ENCODE measurements at places on chromosomes 13 and 19.

- DNase-seq, result no peak
Measured at GRCh38 chr19:43848821-43849220, 21.7 kb downstream of the ZNF283 start.

DNA sequence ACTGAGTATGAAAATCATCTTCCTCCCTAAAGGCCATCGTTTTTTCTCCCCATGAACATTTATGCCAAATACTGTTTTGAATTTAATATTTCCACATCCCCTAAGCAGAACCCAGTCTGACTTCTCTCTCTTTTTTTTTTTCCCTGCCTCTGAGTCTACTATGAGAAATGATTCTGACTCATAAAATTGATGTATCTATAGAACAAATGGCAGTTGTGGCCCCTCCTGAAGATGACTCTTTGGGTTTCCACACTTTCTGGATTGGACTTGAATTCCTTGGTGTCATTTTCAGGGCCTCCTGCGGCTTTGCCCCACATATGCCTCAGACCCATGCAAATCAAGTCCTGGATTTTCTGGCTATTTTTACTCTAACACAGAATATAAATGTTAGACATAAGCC, 22.7 kb upstream of the NAXD start:
- DNase-seq, result no peak

DNA sequence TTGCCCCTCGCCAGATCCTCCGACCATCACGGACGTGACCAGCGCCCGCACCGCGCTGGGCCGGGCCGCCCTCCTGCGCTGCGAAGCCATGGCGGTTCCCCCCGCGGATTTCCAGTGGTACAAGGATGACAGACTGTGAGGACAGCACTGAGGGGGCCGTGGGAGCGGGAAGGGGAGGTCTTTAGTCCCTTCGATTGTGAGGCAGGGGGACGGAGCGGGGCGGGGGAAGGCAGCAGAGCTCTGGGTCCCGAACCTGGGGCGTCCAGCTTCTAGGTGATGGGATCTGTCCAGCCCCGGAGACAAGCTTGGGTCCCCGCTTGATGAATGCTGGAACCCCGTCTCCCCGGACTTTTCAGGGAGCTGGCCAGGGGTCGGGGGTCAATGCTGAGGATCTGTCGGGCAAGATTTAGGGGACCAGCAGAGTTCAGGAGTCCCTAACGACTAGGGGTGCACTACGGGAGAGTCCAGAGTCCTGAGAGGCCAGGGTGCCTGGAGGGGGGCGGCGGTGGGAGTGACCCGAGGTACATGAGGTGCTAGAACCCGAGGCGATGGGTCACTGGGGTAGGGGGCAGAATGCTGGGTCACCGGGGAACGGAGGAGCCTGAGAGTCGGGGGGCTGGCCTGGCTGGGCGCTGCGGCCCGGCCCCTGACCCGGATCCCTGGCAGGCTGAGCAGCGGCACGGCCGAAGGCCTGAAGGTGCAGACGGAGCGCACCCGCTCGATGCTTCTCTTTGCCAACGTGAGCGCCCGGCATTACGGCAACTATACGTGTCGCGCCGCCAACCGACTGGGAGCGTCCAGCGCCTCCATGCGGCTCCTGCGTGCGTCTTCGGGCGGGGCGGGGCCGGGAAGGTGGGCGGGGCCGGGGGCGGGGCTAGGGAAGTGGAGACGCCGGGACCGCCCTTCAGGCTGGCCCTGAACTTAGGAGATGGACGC, 14.6 kb downstream of the VSIG10L start:
- no peak for DNase-seq

- DNase-seq, result no peak
Measured at GRCh38 chr13:55869648-55870047, 1271.1 kb upstream of the PRR20A start.

DNA sequence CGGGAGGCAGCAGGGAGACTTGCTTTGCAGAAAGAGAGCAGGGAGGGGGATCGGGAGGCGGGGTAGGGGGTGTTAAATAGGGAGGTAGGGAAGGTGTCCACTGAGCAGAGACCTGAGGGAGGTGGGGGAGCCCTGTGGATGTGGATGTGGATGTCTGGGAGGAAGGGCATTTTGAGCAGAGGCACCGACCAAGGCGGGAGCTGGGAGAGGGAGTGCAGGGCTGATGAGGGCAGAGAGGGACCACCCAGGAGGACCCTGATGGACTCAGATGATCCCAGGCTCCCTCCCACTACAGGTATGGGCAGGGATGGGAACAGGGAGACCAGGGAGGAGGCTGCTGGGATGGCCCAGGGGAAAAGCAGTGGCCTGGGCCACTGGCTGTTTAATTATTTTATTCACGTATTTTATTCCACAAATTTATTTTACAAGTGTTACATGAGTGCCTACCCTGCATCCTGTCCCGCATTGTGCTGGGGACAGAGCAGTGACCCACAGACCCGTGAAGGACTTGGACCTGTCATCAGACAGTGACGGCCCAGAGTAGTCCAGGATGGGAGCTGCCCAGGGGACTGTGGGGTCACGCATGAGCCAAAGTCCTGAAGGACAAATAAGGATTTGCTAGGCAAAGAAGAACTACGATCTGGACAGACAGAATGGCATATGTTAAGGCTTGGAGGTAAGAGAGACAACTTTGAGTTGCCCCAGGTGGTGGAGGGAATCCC, 5.3 kb downstream of the GRAMD1A start:
- no peak for DNase-seq

DNA sequence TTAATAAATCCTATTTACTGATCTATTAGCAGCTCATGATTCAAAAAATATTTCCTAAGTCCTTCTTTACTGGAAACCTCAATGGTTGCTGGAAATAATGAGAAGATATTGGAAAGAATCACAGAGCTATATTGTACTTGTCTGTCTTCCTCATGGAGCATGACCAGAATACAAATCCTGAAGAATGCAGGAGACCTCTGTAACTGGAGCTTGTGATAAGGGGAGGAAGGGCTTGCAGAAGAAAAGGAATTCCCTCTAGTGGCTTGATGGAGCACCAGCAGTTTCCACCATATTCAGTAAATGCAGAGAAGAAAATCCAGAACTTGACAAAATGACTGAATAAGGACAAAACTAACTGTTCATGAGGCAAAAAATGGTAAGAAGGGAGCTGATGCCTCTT, 1333.1 kb downstream of the EFNB2 start:
- no peak for DNase-seq

DNA sequence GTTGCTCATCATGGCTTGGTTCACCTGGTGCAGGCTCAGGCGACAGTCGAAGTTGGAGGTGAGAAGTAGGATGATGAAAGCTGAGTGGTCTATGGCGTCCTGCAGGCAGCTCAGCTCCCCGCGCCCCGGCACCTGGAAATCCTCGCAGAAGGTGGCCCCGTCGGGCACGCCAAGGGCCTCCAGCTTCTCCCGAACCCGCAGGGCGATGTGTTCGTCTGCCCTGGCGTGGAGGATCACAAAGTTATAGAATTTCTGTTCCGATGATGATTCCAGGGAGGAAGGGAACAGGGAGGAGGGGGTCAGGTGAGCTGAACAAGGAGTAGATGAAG, 14.6 kb downstream of the TICAM1 start:
- DNase-seq, result no peak

DNA sequence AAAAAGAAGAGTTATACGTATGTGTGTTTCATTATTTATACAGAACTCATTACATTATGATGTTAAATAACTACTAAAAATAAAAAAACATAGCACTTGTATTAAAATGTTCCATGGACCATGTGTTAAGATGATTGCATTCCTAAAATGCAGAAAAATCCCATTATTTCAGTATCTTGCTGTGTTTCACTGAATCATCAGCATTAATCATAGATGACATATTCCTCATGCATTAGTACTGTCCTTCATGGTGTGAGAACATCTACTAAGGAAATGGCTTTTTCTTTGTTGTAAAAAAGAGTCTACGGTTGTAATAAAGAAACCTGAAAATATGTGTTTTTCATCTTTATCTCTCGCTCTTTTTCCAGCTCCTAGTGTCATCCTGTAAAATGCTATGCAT, 416.5 kb downstream of the FGF14 start:
- no peak for DNase-seq

GRCh38 chr19:14116918-14117578, 514 bp downstream of the PRKACA start:
- no peak for DNase-seq

DNA sequence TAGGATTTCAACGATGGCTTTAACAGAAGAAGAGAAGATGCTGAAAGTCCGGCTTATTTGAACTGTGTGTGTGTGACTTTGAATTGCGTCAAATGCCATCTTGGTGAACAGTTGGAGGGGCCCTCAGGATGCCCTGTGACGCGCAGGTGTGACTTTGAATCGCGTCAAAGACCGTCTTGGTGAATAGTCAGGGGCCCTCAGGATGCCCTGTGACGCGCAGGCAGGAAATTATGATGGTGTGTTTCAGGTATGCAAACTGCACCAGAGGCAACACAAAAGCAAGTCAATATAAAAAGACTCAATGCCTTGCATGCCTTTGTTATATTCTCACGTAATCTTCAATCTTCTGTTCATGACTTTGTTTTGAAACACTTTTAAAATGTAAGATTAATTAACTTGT, 29.2 kb downstream of the ATP11A start:
- DNase-seq, result no peak

DNA sequence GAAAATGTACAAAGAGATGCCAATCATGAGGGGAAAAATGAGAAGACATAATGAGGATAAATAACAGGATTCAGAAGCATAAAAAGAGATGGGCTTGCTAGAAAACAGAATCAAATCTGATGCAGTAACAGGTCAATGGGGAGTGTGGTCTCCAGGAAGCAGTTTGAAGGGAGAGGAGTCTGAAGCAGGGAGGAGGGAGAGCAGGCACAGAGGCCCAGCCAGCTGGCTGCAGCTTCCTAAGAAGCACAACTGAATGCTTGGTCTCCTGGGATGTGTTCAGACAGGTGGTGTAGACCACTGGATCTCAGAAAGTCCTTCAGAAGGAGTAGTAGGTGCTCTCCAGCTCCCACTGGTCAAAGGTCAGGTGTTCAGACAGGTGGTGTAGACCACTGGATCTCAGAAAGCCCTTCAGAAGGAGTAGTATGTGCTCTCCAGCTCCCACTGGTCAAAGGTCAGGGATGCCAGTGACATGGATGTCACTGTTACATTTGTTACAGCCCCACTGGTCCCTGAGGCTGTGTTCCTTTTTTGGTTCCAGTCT, 68.3 kb upstream of the UBAC2 start:
- DNase-seq, result no peak

Data from cortex of kidney (tissue), 1 donor.